H54 (cell line): ENCODE measurements at places on chromosomes 6 and 20.

DNA sequence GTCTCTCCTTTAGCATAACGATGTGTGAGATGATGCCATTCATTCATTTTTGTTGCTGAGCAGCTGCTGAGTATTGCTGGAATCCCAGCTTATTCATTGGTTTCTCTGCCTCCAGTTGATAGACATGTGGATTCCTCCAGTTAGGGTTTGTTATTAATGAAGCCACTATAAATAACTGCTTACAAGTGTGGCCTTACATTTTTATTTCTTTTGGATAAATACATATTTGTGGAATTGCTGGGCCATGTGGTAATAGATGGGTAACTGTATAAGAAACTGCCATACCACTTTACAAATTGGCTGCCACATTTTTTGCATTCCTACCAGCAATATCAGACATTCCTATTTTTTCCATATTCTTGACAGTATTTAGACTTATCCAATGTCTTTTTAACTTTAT is 2.6 kb upstream of the HLA-B start:
- no peak for DNase-seq

GRCh38 chr20:61582196-61582923 is 330.3 kb downstream of the CDH4 start:
- DNase-seq = no peak

DNA sequence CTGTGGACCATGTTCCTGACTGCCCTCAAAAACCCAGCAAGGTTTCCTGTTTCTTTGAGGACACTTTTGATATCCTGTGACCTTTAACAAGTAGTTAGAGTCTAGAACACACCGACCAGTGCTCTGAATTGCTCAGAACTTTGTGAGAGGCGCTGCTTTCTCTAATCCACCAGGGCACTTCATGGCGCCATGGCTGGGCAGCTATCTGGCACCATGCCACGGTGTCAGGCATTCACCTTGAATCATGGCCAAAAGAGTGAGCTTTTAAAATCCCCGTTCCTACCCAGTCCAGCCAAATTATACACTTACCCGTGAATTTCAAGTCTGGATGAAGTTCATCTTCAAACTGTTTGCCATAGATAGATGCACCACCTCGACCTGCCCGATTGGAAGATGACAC is 17.0 kb upstream of the CPNE5 start:
- no peak for DNase-seq

DNA sequence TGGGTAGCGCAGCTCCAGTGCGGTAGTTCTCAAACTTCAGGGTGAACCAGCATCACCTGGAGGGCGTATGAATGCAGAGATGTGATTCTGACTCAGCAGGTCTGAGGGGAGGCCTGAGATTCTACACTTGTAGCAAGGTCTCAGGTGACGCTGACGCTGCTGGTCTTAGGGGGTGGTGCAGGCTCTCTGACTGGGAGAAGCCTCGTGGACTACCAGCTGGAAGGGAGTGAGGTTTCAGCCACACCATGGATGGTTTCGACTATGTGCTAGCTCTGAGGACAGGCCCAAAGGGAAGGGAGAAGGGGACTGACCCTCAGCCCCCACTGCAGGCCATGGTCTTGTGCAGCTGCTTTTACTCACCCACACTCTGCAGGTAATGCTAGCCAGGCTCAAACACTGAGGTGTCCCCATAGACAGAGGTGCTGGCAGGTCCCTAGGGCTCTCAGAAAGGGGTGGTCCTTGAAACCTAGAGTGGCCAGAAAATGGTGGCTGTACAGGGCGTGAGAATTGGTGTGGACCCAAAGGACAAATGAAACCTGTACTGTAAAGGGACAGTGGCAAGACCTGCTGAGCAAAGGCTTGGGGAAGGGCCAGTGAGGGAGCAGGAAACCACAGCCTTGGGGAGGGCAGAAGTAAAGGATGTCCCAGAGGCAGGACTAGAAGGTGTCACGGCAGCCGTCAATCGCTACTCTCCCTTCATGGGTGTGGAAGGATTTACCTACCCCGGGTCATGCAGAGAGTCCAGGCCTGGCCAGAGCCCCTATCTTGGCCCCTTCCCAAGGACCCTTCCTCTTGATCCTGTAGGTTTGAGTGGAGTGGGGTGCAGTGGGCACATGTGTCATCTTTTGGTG is 52.7 kb downstream of the EBF4 start:
- DNase-seq = no peak

GRCh38 chr20:47358672-47359529 is 2.4 kb upstream of the ZMYND8 start:
- DNase-seq = peak; percentile 49

GRCh38 chr6:122400121-122400450 is 634 bp downstream of the HSF2 start:
- no peak for DNase-seq

GRCh38 chr6:93859971-93860370 is 440.6 kb upstream of the EPHA7 start:
- DNase-seq = no peak

DNA sequence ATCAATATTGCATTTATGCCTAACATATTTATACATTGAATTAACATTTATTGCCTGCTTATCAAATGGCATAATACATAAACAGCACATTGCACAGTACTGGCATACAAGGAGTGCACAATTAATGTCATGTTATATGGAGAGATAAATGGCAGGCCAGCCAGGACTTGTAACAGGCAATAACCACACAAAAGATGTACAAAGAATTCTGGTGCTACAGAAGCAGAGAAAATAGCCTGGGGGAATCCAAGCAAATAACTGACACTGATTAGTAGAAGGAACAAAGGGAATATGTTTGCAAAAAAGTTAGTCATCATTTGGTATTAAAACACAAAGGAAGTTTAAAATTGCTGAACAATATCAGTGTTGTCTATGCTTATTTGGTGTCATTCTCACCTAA is 27.3 kb downstream of the COL21A1 start:
- no peak for DNase-seq

DNA sequence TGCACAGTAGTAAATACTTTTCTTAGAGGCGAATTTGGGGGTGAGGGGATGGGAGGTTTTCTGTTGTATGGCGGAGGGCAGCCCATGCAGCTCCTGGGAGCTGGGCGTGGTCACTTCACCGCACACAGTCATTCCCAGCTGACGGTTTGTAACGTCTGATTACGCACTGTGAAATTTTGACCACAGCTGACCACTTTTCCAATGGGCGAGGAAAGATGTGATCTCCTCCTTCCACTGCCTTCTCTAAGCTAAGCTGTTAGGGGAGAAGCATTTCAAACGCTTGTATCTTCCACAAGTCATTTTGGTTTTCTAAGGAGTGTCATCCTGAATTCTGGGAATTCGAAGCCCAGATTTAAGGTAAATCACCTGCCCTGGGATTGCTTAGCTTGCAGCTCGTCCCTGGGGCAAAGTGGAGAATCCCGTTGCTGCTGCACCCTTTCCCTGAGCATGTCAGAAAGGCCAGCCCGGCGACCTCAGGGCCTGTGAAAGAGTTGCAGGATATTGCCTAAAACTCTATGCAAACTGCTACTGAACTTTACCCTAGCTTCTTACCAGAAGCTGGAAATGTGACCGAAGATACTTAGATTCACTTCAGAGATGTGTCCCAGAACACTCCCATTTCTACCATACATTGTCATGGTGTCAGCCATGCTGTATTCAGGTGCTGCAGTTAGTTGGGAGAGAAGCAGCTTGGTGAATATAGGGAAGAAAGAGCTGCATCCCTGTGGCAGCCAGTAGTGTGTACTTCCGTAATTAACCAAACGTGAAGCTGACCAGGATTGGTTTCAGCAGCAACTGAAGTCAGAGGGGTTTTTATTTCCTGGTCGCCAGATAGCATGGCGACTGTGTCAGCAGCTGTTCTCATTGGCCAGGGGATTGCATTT is 58.9 kb downstream of the RREB1 start:
- no peak for DNase-seq

GRCh38 chr6:140915551-140915950 is 1217.2 kb upstream of the GJE1 start:
- no peak for DNase-seq

DNA sequence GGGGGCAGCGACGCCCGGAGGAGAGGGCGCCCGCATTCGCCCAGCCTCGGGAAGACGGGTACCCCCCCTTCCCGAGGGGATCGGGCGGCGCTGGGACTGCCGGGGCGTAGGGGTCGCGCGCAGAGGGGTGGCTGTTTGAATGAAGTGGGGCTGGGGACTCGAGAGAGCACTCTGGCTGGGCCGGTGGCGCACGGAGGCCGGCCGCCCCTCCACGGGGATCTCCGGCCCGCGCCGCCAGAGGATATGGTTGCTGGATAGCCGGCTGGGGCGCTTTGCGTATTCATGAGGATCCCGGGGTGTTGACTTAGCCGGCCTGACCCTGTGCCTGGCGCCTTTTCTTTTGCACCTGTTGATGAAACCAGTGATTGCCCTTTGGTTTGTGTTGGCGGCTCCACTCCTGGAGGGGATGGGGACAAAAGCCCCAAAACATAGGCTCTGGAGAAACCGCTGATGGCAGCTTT is 469 bp downstream of the SYNJ2 start:
- DNase-seq = no peak

DNA sequence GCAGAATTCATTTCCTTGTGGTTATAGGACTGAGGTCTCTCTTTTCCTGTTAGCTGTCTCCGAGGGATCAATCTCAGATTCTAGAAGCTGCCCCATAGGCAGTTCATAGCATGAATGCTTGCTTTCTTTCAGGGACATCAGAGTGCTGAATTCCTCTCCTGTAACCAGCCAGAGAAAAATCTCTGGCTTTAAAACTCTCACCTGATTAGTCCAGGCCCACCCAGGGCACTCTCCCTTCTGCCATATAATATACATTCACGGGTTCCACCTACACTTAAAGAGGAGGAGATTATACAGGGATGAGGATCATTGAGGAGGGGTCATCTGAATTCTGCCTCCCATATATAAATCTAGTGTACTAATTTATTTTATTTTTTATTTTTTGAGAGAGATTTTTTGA is 2.1 kb upstream of the KCNS1 start:
- no peak for DNase-seq

DNA sequence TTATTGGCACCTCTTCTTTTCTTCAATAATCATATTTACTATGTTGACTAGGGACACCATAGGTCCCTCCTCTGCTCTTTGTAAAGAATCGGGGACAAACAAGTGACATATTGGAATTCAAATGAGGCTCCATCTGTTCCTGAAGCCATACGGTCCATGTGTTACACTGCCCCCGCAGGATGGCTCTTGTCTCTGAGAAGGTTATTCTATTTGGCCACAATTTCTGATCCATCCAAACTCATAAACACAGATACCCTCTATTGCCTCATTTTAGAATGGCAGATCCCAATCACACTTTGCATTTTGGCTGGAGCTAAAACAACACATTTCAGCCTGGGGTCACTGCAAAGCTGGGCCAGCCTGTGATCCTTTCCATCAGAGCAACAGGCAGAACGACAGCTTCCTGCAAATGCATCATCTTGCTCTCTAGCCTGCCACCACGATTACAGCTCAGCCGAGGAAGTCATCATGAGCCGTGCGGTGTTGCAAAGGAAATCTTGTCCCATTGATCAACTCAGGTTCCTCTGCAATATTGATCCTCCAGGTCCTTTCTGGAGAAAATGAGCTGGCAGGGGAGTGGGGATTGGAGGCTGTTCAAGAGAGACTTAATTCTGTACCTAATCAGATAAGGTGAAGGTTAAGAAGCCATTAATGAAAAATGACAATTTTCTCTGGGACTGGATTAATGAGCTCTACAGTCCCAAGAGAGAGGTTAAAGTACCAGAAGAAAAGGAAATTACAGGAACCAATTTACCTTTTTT is 73.1 kb downstream of the AGPAT4 start:
- DNase-seq = no peak

GRCh38 chr6:167697316-167697715 is 129.4 kb upstream of the AFDN start:
- no peak for DNase-seq

DNA sequence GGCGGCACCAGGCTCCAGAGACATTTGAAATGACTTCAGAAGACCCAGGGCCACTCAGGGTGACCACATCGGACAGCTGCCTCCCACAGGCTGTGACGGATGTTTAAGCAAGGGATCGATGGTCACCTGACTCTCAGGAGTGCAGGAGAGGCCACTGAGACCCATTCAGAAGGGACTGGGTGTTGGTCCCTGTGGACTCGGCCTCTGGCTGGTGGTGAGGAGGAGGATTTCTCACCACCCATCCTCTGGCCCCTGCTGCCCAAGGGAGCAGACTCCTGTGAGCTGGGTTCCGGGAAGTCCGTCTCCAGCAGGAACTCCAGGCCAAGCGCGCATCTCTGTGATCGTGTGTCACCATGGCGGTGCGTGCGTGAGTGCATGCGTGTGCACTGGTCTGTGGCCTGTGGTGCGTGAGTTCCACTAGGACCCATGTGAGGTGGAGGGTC is 25.5 kb downstream of the NPEPL1 start:
- no peak for DNase-seq

- DNase-seq = no peak
These were observed 1.4 kb downstream of the GMPR start for GRCh38 chr6:16239798-16240123.

DNA sequence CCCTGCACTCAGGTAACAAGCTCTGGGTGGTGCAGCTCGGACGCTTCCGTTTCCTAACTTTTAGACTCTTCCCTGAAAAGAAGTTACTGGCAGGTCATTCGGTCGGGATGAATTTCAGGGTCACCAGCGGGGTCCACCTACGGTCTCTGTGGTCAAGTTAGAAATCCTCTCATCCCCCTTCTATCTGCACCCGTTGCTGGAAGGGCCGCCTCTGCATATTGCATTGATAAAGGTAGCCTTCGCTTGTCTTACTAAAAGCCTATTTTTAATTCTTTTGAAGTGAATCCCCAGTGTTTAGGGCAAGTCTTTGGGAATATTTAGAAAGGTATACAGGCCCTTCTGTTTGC is 47.3 kb downstream of the LRRN4 start:
- no peak for DNase-seq

- no peak for DNase-seq
These were observed 42.8 kb downstream of the PFDN4 start for GRCh38 chr20:54250691-54251090.

DNA sequence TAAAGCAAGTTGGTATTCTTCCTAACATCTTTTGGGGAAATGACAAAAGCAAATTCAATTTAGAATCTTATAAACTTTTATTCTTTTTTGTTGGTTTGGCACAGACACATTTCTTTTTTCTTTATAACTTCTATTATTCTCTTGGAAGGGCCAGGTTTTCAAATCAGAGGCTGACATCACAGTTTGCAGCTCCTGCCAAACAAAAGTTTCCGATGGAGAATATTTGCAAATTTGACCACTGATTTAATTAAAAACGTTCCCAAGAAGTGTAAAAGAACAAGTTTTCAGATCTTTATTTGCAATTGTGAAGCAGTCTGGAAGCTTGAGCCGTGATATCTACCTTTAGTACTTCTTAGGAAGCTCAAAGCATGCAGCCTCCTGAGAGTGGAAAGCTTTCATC is 53.8 kb upstream of the CD83 start:
- no peak for DNase-seq

- DNase-seq = no peak
These were observed 17.2 kb downstream of the COL19A1 start for GRCh38 chr6:69883551-69883950.

DNA sequence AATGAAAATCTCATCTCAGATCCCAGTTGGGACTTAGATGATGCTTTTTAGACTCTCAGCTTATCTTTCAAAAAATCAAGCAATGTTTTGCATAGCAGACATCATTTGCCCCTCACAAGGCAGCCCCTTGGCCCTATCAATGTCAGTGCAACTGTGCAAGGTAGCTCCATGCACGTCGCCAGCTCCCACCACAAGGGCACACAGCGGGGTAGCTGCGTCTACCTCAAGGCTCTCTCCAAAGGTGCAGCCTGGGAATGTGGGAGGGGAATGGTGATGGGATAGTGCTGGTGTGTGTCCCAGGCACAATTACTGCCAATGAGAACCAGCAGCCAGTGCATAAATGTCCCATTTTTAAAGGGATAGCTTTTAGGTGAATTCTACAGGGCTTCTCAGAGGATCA is 137.5 kb upstream of the SYNDIG1 start:
- DNase-seq = no peak
